ENCODE measurements at places on chromosomes 5 and 9.

GRCh38 chr9:9523476-9524139 is 1089.2 kb downstream of the PTPRD start:
- DNase-seq, result no peak

DNA sequence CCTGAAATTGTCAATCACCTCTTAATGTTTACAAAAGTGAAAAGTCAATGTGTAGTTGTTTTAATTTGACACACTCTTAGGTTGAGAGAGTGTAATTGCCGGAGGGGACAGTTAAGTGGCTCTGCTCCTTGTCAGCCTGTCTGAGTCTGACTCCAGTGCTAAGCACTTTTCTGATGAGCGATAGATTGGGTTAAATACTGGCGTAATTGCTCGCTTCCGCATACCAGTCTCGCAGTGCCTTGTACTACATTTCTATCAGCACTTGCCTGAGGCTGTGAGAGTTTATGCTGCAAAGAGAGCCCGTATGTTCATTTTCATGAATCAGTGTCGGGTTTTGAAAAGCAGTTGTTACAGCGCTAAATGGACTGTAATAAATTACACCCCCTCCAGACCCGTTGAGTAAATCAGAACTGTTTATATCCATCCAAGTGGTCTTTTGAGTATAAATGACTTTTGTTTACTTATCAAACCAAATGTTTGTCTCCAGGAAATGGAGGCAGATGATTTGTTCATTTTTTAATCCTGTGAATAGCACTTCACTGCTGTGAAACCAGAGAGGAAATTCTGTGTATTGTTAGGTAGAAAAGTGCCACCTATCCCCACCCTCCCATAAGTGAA is 41.0 kb upstream of the DMRT3 start:
- DNase-seq, result no peak

GRCh38 chr9:127077644-127077946 is 44.8 kb downstream of the ANGPTL2 start:
- DNase-seq, result no peak

DNA sequence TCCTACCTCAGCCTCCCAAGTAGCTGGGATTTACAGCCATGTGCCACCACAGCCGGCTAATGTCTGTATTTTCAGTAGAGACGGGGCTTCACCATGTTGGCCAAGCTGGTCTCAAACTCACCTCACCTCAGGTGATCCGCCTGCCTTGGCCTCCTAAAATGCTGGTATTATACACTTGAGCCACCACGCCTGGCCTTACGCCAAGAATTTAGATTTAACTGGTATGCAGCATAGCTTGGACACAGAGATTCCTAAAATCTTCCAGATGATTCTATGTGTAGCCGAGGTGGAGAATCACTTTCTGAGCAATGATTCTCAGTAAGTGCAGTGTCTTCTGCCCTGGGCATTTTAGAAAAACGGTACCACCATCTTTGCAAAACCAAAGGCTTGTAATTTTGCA is 74.1 kb downstream of the HABP4 start:
- DNase-seq, result no peak

DNA sequence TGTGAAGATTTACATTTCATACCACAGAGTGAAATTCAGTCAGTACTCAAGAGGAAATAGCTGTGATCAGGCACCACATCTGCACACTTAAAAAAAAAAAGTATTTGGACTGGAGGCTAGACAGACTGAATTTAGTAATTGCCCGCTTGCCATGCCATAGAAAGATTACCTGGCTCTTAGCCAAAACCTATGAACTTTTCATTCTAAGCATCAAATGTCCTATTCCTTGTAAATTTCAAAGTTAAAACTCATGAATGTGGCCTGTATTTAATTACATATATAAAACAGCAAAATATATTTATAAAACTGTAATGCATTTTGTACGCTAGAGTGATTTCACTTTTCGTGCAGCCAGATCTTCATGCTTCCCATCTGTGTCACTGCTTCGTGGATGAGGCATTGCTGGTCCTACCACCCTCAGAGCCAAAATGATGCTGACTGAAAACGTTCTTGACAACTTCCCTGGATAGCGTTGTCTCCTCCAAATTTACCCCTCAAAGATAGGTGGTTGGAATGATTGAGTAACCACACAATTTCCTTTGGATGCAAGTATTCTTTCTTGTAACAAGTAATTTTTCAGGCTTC is 447.9 kb upstream of the SGCD start:
- DNase-seq, result no peak

DNA sequence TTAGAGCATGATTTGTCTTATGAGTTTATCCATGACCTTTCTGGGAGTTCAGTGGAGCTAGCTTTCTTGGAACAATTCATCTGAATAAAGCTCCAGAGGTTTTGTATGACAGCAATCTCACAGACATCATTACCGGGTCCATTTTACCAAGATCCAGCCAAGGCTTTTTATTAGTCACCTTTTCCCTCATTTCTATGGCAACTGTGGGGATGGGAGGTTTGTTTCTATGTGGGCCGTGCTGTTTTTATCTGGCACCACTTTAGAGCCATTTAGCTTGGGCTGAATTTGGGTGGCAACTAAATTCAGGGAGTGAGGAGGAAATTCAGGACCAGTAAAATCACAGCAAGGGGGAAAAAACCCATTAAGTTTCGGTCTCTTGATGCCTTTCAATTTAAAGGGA is 245.7 kb downstream of the NSG2 start:
- no peak for DNase-seq

- DNase-seq, result no peak
Observed at GRCh38 chr9:17160327-17160726, 25.5 kb downstream of the CNTLN start.

GRCh38 chr5:172347496-172348052 is 64.0 kb upstream of the UBTD2 start:
- no peak for DNase-seq

- no peak for DNase-seq
Observed at GRCh38 chr5:68261569-68262065, 46.1 kb downstream of the PIK3R1 start.

DNA sequence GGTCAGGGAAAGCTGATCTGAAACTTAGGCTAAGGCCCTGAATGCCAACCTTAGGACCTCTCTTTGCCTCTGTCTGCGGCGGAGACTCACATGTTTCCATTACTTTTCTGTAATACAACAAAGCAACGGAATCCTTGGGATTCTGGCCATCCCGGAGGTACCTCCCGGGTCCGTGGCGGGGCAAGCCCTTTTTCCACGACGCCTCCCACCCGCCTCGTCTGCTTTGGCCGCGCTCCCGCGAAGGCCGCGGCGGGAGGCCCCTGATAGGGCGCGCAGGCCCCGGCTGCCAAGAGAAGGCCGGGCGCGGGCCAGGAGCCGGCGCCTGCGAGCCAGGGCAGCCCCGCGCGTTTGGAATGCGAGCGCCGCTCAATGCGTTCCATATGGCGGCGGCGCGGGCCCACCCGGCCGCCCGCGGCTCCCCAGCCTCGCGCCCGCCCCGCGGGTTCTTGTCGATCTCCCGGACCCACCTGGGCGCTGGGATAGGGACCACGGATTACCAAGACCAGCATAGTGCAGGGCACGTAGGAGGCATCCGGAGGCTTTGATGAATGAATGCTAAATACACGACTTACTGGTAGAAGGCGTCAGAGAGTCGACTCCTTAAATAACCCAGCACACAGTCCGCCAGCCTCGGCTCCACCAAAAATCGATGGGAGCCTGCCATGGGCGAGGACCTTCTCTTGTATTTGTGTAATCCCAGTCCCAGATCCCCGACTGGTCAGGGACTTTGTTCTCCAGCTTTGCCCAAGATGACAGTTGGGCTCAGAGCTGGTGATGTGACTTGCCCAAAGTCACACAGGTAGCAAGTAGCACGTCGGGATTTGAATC is 17.5 kb upstream of the PHF19 start:
- DNase-seq, result peak; percentile 52

GRCh38 chr5:108084105-108084504 is 297.8 kb downstream of the FBXL17 start:
- DNase-seq, result no peak

DNA sequence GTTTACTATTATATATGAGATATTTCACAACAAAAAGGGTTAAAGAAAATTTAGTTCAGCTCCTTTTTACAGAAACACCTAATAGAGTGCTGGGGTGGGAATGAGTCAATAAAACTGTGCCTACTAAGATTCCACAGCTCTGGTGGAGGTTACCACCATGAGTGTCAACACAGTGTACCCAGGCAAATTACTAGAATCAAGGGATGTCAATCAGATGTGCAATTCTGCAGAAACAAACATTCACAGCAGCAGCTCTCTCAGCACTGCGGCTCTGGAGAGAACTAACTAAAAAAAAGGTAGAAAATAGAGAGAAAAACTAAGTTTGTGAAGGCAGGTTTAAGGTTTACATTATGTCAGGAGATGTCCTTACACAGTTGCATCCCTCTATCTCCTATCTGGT is 1313.0 kb downstream of the MAT2B start:
- DNase-seq, result no peak

DNA sequence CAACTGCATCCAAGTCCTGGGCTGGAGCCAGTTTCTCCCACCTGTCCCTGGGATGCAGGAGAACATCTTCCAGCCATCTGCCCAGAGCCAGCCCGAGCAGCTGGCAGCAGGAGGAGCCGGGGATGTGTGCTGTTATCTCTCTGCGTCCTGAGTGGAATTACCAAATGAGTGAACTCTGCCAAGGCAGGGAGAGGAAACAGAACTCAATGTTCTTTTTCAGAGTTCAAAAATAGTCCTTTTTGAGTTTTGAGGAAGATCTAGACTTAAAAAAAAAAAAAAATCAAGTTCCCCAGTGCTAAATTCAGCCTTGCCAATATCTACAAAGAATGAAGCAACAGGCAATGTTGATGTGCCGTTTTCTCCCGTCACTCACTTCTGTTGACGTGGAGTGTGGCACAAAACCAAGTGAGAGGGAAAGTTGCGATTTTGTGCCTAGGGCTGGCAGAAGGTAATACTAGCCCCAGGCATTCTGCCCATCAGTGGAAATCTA is 56.2 kb downstream of the TMOD1 start:
- no peak for DNase-seq

GRCh38 chr5:158390577-158390976 is 531.6 kb upstream of the CLINT1 start:
- DNase-seq, result no peak

DNA sequence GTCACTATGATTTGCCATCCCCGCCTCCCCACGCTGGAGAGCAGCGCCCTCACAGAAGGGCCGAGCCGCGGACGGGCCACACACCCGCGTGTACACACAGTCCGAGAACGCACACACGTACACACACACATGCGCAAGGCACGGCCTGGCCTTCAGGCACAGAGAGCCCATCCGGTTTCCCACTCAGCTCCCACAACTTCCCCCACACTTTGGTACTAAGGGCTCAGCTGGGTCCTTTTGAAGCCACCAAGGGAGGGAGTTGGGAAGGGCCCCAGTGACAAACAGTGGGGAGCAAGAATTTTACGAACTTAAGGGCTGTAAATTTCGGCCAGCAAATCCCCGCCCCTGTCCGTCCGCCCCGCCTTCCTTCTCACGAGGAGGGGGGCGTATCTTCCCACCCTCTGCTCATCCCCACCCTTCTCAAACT is 133.3 kb upstream of the HAND1 start:
- DNase-seq, result no peak

DNA sequence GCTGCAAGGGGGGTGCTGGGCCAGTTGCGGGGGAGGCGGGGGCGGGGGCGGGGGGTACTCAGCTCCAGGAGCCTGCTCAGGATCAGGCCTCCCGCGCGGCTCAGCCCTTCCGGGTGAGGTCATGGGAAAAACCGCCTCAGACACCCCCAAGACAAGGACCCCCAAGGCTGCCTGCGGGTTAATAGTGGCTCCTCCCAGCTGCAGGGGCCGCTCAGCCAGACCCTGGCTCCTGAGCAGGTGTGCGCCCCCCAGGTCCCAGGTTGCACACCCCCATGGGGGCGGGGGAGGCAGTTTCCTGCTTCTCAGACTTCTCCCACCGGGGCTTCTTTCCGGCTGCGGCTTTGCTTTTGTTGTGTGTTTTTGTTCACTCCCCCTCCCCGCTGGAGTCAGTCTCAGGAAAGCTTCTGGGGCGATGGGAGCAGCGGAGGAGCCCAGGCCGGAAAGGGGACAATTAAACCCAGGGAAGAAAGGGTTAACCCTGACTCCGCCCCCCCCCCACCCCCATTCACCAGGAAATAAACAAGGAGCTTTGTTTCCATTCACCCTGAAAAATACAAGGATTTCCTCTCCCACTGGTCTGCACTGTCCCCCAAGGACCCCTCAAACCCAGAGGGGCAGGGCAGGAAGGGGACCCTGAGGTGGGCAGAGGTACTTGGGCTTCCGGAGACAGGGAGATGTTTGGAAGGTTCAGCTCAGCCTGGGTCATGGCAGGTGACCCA is 42.3 kb upstream of the NOTCH1 start:
- no peak for DNase-seq

DNA sequence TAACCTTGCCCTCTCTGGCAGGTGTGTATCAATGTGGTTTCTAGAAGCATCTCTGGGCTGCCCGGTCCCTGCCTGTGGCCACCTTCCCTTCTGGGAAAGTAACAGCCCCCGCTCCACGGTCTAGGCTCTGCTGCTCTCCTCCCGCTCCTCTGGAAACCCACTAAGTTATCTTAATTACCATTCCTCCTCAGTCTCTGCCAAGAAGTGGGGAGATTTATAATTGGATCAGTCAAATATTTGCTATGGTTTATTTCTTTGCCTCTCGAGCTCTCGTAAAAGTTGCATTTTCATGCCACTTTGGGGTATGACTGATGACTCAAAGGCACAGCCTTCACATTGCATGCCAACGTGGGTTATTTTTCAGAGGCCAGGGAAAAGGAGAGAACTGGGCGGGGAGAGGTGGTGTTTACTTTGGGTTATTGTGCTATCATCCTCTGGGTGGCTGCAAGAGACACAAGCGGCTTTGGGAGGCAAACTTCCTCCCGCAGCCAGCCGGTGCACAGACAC is 205.3 kb upstream of the WWC1 start:
- DNase-seq, result no peak

DNA sequence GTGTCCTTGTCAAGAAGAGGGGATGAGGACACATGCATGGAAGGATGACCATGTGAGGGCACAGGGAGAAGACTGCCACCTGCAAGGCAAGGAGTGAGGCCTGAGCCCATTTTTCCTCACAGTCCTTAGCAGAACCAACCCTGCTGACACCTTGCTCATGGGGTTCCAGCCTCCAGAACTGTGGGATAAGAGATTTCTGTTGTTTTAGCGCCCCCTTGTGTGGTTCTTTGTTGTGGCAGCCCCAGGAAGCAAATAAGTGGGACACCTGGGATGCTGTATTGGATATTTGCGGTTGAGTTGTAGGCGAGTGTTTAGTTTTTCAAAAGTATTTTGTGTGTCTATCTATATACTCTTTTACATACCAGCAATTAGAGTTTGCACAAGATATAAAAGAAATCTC is 206.4 kb downstream of the NXNL2 start:
- DNase-seq, result no peak

DNA sequence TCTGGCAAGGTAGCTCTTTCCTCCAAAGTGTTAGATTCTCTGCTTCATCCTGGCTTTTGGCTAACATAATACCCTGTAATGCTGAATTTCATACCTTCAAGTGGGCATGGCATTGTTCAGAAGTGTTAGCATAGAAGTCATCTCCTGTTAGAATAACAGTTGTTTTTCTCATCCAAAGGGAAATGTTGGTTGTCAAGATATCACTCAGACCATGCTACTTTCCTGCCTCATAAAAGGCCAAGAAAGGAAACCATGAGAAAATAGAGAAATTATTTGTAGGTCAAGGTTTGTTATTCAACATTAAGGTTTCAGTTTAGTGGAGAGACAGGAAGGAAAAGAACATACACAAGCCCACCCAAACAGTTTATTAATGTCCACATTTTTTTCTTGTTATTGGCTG is 472.5 kb downstream of the ARHGEF28 start:
- no peak for DNase-seq

Data from stimulated activated effector memory CD8-positive, alpha-beta T cell treated with anti-CD3 and anti-CD28 coated beads, Interleukin-12 subunit alpha, Interleukin-12 subunit beta, amount 100 ng/mL, for 72 hours (primary cell).